Fibroblast of mammary gland (primary cell): ENCODE measurements at places on chromosomes 3 and 15.

GRCh38 chr3:67064105-67064504, 66.0 kb downstream of the KBTBD8 start:
- DNase-seq: peak; percentile 11

GRCh38 chr3:80734920-80735319, 967.1 kb upstream of the ROBO1 start:
- no peak for DNase-seq

DNA sequence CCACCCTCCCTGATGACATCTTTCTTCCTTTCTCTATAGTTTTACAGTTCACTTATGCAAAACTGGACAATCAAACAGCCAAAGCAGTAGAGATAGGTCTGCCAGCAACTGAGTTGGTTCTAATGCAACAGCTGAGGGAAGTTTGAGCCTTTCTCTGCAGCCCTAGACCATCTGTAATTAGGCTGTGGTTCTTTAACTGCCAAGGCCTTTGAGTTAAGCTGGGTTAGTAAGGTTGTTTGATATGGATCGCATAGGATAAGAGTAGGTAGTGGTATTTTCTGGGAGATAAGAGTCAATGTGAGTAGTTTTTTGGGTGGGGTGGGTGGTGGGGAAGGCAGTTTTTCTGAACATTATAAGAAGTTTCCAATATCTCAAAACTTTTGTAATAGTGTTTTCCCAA, 3.0 kb downstream of the RPL39L start:
- DNase-seq: no peak

DNA sequence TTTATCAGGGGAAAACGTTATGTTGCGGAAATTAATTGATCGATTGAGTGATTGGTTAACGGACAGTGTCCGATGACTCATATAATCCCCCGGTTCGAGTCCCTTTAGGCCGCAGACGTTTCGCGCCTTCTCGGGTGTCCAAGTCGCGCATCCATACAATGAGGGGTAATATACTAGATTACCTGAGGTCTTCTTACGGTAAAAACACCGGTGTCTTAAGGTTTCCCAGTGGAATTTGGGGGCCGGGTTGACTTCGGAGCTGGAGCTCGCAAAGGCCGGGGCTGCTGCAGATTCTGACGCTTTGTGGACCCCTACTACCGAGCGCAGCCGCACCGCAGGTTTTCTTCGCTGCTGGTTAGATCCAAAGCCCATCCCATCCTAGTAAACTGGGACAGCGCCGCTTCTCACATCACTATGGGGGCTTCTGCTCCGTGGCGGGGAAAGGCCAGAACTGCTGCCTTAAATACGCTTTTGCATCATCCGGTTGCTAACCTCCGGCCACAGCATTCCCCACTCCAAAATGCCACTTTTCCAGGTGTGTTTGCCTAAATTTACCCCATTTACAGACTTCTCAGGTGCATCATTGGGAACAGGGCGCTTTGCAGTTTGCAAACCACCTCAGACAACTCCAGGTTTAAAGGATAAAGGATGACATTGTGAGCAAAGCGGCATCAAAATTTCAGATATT, 858 bp upstream of the SACM1L start:
- DNase-seq: no peak

- no peak for DNase-seq
Observed at GRCh38 chr15:98003996-98004395, 43.5 kb downstream of the ARRDC4 start.

DNA sequence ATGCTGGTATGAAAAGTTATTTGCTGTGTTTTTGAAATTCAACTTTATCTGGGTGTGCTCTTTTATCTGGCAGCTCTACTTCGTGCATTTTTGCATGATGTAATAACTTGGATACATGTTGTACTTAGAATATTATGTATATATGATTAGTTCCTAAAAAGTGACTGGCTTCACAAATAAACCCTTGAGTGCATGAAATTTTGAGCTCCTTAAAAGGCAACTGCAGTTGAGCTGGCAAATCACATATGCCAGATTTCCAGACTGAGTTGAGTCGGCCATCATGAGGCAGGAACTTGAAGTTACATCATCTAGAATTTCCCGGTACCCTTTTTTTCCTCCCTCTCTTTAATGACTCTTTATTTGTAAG, 162.5 kb downstream of the FNDC3B start:
- peak; percentile 84 for DNase-seq

GRCh38 chr15:63495343-63495742, 9.1 kb upstream of the USP3 start:
- no peak for DNase-seq

GRCh38 chr3:145017959-145018358, 1046.3 kb downstream of the DIPK2A start:
- peak; percentile 38 for DNase-seq

GRCh38 chr3:34090876-34091275, 292.4 kb downstream of the PDCD6IP start:
- DNase-seq: no peak

GRCh38 chr3:58608648-58609047, 31.5 kb upstream of the FAM107A start:
- no peak for DNase-seq

DNA sequence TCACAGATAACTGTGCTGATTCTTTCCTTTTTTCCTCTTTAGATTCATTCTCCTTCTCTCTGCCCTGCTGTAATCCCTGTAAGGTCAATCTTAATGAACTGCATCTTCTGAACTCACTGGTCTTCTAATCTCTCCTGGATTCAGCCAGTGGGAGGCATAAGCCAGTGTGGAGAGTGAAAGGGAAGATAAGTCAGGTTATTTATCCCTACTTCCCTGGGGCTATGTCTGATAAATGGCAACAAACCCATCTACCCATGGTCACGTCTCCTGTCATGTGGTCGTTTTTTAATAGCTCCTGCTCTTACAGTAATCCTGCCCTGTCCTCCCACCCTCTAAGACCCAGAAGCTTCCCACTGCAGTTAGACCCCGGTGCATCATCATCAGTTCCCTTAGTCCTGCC, 199.6 kb upstream of the NAALADL2 start:
- no peak for DNase-seq

GRCh38 chr3:150535204-150535603, 11.1 kb downstream of the SERP1 start:
- no peak for DNase-seq

- DNase-seq: no peak
Observed at GRCh38 chr15:35320158-35320780, 225.7 kb downstream of the DPH6 start.

- DNase-seq: no peak
Observed at GRCh38 chr3:189982321-189982945, 138.3 kb downstream of the P3H2 start.

GRCh38 chr15:52021128-52021671, 2.2 kb downstream of the MAPK6 start:
- peak; percentile 96 for DNase-seq

DNA sequence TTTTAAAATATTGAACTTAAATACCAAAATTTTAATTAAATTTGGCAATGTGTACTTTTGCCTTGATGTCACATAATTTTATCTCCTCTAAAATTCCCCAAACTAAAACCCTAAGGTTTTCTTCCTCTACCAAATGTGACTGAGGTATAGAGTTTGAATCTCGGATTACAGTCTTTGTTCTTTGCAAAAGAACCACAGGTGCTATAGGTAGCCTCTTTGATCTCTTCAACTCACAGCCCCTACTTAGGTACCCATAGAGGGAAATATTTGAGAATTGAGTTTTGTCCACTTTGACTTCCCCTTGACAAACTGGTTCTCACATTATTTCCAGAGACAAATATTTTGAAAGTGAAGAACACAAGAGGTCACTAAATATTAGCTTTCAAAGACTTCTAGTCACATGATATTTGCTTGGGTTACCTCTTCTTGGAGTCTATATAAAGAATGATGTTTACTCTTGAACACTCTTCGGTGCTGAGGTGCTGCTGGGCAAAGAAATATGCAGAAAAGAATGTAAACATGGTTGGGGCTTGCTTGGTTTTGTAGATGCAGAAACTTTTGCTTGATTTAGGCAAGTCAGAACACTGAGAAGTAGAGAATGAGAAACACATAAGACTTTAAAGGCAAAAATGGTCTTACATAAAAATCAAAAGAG, 120.8 kb upstream of the MCTP2 start:
- DNase-seq: no peak

DNA sequence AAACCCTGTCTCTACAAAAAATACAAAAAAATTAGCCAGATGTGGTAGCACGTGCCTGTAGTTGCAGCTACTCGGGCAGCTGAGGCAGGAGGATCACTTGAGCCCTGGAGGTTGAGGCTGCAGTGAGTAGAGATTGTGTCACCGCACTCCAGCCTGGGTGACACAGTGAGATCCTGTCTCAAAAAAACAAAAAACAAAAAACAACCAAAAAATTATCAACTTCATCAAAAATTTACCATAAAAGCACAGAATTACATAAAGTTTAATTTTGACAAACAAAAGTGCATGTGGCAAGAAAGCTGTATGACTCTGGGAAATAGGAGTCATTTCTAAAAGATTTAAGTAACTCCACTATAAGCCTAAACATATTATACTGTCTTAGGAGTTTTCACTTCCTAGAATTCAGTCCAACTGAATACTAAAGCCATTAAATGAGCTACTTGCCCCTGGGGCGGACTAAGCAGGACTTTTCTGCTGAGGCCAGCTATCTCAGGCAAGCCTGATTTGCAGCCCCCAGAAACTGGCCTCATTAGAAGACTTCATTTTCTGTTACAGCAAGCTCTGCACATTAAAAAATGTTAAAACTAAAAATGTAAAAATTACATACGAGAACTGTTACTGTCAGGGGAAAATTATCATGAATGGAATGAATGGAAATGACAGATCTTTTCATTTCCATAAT, 23.0 kb downstream of the HSPBAP1 start:
- no peak for DNase-seq

DNA sequence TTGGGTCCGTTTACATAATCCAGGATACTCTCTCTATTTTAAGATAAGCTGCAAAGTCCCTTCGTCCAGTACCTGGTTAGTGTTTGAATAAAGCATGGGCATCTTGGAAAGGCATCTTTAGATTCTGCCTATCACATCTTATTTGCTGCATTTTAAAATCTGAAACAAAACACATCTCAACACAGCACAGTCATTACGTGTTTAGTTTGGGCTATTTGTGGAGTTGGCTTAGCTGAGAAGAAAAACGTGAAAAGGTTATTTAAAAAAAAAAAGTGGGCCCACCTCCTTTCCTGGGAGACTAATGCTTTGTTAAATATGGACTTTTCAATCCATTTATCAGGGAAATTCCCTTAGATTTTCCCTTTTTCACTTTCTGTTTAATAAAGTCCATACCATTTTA, 174.5 kb upstream of the WNT5A start:
- DNase-seq: no peak

GRCh38 chr15:26634319-26634718, 138.5 kb downstream of the GABRB3 start:
- no peak for DNase-seq

DNA sequence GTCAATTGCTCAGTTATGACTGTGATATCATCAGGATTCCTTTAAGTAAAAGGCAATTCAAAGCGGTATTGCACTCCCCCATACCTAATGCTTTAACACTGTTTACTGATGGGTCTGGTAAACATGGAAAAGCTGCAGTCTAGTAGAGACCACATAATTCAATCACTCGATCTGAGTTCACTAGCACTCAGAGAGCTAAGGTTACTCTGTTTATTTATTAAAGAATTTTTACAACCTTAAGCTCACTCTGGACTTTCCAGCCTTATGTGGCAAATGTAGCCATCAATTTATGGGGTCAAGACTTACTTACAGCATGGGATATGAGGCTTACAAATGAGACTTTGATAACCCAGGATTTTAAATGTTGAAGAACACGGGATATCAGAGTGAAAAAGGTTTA, 18.4 kb upstream of the CCR2 start:
- no peak for DNase-seq

- peak; percentile 80 for DNase-seq
Observed at GRCh38 chr3:136366289-136366688, 116.1 kb downstream of the PCCB start.

DNA sequence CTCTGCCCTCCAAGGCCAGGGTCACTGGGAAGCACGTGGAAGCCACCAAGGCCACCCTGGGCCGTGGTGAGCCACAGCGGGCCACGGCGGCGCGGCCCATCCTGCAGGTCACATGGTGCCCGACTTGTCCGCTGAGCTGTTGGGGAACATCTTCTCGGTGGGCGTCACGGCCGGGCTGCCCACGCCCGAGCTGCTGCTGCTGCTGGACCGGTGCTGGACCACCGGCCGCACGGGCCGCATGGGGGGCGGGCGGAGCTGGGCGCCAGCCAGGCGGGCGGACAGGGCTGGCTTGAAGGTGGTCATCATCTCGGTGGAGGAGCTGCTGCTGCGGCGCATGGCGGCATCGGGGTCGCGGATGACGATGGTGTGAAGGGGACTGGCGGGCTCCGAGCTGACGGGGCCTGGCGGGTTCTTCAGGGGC, 22.1 kb upstream of the RAD18 start:
- DNase-seq: no peak

GRCh38 chr3:13022348-13023234, 50.6 kb downstream of the IQSEC1 start:
- peak; percentile 86 for DNase-seq

DNA sequence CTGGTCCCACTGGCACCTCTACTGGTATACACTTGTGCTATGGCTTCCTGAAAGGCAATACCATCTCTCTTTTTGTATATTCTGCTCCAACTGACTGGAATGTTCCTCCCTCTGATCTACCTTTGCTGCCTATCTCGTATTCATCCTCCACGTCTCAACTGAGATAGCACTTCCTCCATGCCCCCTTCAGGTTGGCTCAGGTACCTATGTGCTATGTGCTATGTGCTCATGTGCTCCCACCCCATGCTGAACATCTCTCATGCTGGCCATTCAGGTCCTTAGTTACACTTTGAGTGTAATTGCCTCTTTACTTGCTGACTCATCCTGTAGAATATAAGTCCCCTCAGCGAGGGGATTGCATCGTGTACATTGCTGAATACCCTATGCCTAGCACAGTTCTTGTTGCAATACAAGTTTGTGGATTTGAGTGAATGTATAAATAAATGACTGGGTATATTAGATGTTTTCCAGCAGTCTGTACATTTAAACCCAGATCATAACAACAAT, 156.9 kb downstream of the SOX2 start:
- DNase-seq: no peak

GRCh38 chr3:41307065-41307464, 107.8 kb downstream of the CTNNB1 start:
- no peak for DNase-seq

DNA sequence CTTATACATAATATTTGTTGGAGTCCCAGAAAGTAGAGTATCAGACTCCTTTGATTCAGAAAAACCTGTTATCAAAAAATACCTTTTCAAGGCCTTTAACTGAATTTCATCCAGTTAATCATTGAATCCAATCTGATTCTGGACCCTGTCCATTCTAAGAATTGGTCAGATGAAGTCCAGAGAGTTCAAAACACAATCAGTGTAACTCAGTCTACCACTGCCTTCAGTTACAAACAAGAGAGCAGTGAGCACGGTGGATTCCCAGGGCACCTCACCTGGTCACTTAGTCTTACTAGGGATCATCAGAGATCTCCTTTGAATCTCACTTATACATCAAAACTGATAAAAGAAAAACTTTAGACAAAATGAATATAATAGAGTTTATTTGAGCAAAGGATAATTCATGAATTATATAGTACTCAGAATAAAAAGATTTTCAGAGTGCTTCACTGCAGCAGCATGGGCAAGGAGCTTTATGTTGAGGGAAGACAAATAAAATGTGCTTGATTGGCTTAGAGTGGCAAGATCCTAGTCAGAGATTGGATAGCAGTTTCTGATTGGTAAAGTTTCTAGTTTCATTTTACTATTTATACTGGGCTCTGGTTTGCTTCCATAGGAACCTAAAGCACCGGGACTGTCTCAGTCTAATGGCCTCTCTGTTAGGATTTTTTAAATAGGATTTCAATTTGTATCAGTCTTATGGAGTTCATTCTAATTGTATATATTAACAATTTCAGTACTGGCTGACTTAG, 474.9 kb upstream of the GOLIM4 start:
- DNase-seq: no peak

- no peak for DNase-seq
Observed at GRCh38 chr15:80970658-80971057, 19.0 kb downstream of the MESD start.
